ENCODE measurements at places on chromosomes 2 and 18. TPM values are rescaled to one million over a fixed set of nuclear protein-coding genes. Genes with fewer than 3 reads are reported as not detected.

ZNF892 gene
- total RNA-seq = 3.5 TPM

MEP1B gene
- total RNA-seq = not detected

FBLN7 gene
- 0.07 TPM for total RNA-seq

DNA sequence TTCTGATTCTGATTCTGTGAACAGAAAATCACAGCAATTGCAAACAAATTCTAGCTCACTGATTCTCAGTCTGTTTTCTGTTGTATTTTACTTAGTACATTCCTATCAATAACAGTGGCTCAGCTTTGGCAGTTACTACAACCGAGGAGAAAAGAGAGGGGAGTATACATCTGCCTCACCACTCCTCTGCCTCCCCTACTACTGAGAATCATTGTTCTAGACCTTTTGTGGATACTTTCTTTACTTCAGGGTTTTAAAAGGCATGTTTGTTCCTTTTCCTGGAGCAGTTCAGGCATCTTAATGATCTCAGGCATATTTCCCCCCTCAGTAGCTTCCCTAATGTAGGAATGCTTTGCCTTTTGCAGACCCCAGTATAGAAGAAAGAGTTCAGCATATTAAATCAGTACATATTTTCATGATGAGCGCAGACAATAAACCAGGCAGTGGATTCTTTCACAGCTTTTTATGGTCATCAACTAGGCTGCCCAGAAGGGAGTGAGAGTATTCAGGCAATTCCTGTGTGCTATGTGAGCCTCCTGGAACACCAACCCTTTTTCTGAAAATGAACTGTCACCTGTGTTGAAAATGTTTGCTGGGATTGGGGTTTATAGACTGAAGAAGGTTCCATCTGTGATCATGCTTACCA lies 10.3 kb downstream of the STAMBP start:
- no peak for DNase-seq

HAAO gene
- not detected for total RNA-seq

- no peak for DNase-seq
Observed at GRCh38 chr2:34308140-34308539, 709.0 kb upstream of the FAM98A start.

DNA sequence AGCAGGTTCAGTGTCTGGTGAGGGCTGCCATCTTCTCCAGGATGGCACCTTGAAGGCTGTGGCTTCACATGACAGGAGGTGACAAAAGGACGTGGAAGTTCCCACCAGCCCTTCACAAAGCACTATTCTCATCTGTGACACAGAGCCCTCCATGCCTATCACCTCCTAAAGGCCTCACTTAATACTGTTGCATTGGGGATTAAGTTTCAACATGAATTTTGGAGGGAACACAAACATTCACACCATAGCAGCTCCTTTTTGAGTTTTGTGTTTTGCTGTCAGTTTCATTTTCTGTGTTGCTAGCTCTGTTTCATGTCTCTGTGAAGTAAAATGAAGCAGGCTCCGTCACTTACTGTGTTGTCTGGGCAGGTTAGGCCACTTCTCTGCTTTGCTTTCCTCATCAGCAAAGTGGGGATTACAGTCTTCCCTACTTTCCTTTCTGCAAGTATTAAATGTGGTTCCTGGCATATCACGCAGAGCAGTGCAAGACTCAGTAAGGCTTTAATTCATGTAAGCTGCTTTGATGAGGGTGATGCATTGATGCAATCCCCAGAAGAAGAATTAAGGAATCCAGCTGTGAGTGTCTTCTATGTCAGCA lies 31.6 kb downstream of the LIMS1 start:
- no peak for DNase-seq

DNA sequence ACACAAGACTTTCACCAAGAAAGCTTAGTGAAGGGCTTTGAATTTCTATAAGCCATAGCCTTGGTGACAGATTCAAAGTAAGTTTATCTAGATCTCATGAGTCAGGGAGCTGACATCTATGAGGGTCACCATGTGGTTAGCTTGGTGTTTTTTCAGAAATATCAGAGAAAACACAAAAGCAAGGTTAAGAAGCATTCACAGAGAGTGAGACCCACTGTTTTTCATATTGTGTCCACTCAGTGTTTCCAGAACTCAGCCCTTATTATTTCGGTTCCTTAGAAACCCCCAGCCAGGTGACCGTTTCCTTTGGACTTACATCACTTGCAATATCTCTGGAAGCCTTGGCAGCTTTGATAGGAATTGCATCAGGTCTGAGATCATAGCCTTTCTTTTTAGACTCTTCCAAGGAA lies 76.6 kb downstream of the NEB start:
- no peak for DNase-seq

TTC31 gene
- total RNA-seq = 47.5 TPM

DNA sequence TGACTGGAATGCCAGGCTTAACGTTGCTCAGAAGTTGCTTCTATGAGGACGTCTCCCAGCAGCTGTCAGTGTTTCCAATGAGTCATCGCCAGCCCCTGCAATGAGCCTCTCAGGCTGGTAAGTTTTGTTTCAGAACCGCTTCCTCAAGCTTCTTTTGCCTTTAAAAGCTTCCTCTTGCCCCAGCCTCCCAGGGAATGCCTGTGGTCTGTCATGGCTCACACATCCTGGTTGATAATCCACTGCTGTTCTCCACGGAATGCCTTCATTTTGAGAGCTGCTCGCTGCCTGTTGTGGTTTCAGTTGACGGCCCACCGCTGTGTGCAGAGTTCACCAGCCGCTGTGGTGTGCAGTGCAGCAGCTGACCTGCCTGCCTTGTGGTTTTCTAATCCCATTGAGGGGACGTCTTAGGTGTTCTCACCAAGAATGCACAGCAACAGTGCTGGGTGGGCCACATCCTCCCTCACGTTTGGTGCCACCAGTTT lies 96.4 kb downstream of the RTP5 start:
- DNase-seq = peak; percentile 85

DNA sequence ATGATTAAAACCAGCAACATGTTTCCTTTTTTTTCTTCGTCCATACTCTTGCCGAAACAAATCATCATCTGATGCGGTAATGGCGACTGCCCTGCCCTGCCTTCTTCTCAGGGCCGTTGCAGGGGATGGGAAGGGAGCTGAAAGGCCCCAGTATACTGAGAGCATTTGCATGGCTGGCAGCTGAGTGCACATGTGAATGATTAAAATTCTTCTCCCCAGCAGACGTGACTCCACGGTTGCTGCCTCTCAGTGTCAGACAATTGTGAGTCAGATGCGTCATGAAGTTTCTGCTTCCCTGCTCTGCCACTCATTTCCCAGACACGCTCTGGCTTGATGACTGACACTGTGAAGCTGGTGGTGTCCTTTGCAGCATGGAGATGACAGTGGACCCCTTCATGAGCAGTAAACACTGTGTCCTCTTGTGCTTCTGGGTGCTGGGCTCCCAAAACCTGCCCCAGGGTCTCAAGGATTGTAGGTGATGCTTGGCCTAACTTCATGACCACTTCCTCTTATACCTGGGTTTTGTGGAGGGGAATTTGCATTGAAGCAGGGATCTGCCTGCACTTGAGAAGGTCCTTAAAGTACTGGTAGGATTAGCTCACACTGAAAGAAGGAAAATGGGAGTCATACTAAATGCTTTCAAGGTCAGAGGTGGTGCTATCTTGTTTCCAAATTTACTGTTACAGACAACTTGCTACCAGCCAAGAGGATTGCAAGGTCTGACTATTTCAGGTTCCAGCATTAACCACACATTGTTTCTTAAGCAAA lies 222.5 kb upstream of the COPS8 start:
- peak; percentile 95 for DNase-seq

WDR35 gene
- total RNA-seq = 15.9 TPM

DNA sequence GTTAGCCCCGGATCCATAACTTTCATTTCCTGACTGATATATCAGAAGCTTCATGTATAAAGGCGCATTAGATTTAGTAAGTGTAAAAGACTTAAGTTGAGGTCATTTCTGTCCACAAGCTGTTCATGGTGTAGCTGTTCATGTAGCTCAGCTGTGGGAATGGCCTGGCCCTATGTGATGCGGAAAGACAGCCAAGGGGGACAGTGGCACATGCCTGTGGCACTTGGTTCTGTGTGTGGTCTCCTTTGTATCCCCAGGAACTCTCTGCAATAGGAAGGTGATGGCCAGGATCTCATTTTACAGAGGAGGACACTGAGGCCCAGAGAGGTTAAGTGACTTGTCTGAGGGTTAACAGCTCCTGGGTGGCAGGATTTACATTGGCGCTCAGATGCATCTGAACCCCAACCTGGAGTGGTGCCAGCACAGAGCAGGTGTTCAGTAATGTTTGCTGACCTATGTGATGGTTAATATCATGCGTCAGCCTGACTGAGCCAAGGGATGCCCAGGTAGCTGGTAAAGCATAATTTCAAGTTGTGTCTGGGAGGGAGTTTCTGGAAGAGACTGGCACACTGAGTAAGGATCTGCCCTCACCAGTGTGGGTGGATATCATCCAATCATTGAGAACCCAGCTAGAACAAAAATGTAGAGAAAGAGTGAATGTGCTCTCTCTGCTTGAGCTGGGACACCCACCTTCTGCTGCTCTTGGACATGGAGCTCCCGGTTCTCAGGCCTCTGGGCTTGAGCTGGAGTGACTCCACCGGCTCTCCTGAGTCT lies 25.4 kb downstream of the HPCAL1 start:
- no peak for DNase-seq

All from Karpas-422 (cell line).